Urinary bladder (tissue), 4 donors: ENCODE measurements at places on chromosomes 4 and X. TPM values are rescaled to one million over a fixed set of nuclear protein-coding genes. Genes with fewer than 3 reads are reported as not detected.

Gene POU3F4
- not detected for polyA plus RNA-seq

Gene IL2RG
- 3.2 TPM for polyA plus RNA-seq

Gene CXXC4
- 0.58 TPM for polyA plus RNA-seq

Gene TMSB15A
- 0.85 TPM for polyA plus RNA-seq

Gene TMPRSS11B
- polyA plus RNA-seq: not detected

Gene TLR10
- polyA plus RNA-seq: 0.05 TPM

Gene NWD2
- polyA plus RNA-seq: 0.05 TPM

Gene FAM184B
- 0.04 TPM for polyA plus RNA-seq

Gene CTAG2
- not detected for polyA plus RNA-seq

Gene CT55
- not detected for polyA plus RNA-seq

Gene RTL3
- polyA plus RNA-seq: 0.03 TPM

Gene EGFL6
- 8.7 TPM for polyA plus RNA-seq

Gene S100P
- 203 TPM for polyA plus RNA-seq

Gene CFI
- 24.8 TPM for polyA plus RNA-seq

Gene TLR1
- 4.4 TPM for polyA plus RNA-seq

Gene USP17L29
- not detected for polyA plus RNA-seq

Gene ARHGAP6
- 19.6 TPM for polyA plus RNA-seq

Gene PPID
- 26.1 TPM for polyA plus RNA-seq

Gene IL2
- polyA plus RNA-seq: not detected

Gene TMPRSS11E
- polyA plus RNA-seq: 2.2 TPM

Gene HSD17B11
- 92.4 TPM for polyA plus RNA-seq

Gene DDX53
- polyA plus RNA-seq: not detected

Gene TRAM1L1
- polyA plus RNA-seq: 2.6 TPM

Gene TEX11
- 0.06 TPM for polyA plus RNA-seq

Gene SLC26A1
- 0.20 TPM for polyA plus RNA-seq
